ENCODE measurements at places on chromosomes 6 and 20.
A peak's percentile ranks its signal among the peaks of the same experiment; 100 is the strongest.

DNA sequence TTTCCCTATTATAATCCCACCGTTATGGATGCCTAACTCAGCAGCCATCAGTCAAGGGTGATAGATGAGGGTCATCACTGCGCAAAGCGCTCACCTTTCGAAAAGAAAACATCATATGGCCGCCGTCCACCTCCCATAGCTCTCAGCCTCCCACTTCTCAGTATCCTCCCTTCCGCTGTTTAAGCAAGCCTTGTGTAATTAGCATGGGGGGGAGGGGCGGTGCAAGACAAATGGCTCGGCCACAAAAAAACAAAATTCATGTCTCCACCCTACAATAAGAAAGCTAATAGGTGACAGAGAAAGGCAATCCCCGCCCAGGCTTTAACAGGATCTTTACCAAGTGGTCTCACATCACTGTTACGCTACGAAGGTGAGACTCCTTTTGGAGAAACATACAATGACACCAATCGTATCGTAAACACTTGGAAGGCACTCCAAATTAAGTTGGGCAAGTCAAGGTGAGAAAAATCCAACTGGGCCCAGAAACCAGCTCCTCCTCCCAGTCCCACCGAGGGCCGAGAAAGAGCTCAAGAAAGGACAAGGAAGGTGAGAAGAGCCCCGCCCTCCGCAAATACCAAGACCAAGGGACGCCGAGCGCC is 645 bp downstream of the DDX39B start:
- DNase-seq, result peak; percentile 34

DNA sequence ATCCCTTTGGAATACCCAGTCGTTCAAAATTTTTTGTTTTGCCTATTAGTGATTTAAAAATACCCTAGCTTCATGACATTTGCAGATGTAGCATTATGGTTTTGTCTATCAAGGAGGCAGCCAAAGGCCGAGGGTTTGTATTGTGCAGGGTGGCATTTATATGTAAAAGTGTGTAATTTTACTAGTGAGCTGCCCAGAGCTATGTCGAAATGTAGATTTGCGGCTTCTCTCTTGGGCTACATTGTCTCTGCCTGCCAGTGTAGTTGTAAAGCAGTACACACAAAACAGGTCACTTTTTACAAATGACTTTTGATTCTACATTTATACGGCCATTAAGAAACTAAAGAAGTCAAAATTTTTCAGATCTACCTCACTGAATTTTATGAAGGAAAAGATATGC is 87.7 kb downstream of the TSHZ2 start:
- DNase-seq, result no peak

GRCh38 chr6:25369433-25370177 is 90.4 kb downstream of the CARMIL1 start:
- peak; percentile 7 for DNase-seq

DNA sequence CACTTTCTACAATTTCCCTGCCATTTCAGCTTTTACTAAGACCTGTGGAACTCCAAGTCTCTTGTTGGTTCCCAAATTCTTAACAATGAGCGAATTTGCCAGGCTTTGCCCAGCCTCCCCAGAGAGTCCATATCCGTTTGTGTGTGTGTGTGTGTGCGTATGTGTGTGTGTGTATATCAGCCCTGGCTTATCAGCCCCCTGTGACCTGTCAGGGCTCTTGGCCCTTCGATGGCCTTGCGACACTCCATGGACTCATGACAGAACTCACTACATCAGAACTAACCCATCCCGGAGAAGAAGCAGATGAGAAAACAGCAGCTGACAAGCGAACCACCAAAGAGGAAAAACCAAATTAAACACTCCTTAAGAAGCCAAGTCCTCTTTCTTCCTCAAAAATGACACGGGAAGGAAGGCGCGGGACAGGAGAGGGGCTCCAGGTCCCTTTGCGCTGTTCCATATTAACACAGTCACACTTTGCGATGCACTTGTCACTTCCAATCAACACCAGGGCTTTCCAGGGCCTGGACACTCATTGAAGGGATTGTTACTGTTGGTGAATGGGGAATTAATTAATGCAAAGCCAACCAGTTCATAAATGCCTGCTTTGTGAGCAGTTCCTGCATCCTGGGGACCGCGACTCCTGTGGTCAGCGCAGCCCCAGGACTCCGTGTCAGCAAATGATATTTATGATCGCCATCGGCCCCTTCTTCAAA is 524.0 kb downstream of the CD83 start:
- DNase-seq, result no peak

- DNase-seq, result no peak
Observed at GRCh38 chr6:133756078-133756695, 132.7 kb upstream of the TCF21 start.

DNA sequence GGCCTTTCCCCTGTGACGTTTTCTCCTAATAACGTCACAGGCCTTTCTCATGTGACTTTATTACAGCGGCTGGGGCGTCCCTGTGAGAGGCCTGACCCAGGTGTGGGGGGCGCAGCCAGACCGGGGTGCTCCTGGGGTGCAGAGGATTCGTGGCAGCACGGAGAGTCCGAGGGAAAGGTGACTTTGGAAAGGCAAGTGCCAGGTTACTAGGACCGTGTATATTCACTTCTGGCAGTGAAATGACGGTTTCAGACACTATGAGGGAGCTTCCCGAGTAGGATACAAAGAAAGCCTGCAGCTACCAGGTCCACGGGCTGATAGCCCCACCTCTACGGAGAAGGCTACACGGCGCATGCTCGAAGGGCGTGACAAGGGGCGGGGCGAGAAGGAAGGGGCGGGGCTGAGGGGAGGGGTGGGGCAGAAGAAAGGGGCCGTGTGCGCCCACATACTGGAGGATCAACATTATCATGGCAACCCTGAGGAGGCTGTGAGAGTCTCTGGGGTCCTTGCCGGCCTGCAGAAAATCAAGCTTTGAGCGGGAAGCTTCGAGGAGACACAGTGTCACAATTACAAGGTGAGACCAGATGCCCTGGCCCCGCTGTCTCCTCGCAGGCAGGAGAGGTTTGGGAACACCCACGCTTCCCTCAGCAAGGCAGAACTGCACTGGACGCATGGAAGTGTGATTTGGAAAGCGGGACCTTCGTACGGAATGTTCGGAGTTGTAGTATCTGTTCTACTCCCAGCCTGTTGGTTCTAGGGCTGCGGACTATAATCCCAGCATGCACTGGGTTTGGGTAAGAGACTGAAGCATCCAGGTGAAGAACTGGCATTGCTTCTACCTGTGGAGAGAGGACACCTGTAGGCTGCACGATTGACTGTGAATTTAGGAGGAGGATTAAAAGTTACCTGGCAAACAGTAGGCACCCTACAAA is 54.4 kb upstream of the ZNF337 start:
- DNase-seq, result peak; percentile 36

DNA sequence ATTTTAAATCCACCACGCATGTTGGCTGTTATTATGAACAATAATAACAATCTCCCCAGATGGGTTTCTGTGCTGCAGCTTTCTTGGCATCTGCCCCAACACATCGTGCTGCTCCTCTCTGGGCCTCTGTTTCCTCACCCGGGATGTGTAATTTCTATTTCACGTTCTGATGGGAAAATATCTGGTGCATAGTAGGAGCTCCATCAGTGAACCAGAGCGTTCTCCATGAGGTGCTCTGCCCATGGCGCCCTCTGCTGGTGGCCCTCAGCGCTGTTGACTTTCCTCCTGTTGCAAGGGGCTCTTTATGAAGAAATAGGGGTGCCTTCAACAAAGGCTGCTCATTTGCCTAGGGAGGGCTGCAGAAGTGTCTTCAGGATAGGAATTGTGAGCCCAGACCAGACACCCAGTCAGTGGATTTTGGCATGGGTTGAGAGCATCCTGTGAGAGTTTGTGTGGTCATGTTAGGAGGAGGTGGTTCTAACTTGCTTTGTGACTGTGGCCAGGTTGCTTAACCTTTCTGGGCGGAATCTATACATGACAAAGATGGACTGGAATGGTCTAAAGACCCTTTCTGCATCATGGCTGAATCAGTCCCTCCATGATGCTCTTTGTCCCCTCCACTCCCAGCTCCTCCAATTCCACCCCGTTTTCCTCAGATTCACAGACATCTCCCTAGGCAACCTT is 8.1 kb downstream of the SCRT2 start:
- DNase-seq, result peak; percentile 66

DNA sequence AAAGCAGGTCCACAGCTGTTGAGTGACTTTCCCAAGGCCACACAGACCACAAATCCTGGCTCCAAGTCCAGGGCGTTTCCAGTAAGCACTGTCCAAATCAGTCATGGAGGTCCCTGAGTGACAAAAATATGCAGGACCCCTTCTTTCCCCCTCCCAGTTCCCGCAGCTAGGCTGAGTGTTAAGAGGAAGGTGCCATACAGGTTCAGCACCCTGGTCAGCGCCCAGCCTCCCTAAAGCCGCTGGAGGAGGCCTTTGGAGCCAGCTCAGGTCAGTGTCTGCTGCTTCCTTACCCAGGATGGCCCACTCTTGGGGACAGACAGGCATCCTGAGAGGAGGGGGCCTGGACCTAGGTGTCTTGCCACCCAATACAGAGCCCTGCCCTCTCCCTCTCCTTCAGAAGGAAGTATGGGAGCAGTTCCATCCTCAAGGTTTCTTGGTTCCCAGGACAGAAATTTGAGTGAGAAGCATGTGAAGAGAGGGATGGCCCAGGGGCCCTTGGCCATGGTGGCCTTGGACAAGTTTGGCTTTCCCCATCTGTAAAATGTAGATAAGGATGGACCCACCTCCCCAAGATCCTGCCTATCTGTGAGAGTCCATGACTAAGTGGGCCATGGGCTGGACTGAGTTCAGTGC is 13.2 kb downstream of the TMEM74B start:
- DNase-seq, result no peak

GRCh38 chr6:162882801-162883481 is 155.2 kb downstream of the PACRG start:
- DNase-seq, result no peak

DNA sequence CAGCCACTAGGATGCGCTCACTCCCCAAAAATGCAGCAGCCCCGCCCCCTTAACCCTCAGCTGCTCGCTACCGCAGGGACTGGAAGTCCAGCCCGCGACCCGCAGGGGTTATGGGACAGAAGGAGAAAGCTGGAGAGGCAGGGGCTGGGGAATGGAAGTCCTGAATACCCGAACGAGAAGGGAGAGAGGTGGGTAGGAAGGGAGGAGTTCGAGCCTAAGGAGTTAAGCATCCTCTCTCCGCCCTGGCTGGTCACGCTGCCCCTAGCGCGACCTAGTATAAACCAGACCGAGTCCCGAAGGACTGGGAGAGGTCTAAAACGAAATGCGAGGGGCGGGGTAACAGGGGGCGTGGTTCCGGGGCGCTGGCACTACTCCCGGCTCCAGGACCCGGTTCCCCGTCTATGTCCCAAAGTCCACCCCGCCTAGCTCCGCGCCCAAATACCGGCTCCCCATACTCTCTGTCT is 448 bp upstream of the DDAH2 start:
- peak; percentile 55 for DNase-seq

DNA sequence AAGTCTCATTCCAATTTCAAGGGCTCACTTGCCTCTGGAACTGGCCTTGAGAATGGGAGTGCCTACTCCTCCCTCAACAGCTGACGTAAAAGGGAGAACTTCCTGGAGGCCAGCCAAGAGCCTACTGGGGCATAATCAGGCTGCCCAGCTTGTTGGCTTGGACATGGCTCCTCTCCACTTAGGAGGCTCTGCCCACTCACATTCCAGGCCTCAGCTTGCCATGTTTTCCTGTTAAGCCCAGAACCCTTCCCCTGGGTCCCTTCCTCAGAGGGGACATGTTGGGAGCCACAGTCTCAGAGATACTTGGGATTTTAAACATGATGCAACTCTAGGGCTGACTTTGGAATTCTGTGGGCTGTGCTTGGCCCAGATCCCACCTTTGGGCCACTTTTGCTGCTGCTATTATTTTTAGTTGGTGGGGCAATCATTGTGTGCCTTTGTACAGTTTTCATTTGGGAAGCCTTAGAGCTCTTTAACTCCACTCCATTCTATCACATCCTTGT is 31.5 kb upstream of the ADTRP start:
- DNase-seq, result no peak

DNA sequence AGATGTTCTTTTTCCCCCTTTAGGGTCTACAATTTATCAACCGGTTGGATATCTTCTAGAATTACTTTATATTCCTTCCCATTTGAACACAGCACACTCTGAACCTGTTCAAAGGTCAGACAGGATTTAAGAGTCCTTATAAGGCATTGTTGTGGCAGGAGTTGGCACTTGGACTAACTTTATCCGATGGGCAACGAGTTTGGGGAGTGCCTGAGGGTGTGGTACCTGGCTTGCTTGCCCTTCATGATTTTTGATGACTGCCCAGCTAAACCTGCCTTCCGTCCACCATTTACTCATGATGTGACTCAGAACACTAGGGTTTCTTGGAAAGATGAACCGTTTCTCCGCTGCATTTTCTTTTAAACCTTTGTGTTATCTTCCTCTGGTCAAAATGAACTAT is 285.2 kb downstream of the FOXC1 start:
- no peak for DNase-seq

GRCh38 chr6:25686856-25687255 is 34.8 kb downstream of the SCGN start:
- DNase-seq, result no peak

DNA sequence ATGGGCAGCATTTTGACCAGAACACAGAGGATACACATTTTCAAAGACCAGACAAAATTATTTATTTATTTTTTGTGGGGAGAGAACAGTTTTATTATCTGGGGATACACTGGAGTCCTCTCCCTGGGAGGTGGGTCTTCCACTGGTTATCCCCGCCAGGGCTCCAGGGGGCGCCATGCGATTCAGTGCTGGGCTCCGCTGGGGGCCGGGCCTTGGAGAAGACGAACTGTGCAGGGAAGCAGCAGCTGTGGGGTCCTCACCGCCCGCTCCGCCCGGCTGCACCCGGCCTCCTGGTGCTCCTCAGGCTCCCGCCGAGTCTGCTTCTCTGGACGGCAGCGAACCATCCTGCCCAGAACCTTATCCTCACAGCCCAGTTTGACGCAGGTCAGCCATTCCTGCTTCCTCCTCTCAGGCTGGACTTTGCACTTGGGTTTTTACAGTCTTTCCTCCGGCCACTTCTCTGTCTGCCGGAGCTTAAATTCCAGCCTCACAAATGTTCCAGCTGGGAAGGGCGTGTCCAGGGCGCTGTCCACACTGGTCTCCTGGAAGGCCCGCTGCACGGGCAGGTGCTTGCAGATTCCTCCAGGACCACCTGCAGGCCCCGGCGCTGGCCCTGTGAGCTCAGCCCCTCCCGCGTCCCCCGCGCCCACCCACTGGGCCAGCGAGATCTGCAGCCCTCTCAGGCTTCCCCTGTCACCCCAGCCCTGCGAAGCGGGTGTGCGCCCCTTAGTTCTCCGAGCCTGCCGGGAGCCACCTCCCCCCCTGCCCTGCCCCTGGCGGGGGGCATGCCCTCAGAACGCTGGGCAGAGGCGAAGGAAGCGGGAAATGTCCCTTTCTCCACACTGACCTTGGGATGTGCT is 1830.0 kb upstream of the DEFB115 start:
- DNase-seq, result no peak

GRCh38 chr20:19823216-19823615 is 65.2 kb downstream of the RIN2 start:
- DNase-seq, result no peak

GRCh38 chr6:96909811-96910210 is 12.1 kb upstream of the NDUFAF4 start:
- no peak for DNase-seq

GRCh38 chr6:6439778-6440177 is 119.3 kb upstream of the F13A1 start:
- DNase-seq, result no peak
